ENCODE measurements at places on chromosomes 6 and 20.

DNA sequence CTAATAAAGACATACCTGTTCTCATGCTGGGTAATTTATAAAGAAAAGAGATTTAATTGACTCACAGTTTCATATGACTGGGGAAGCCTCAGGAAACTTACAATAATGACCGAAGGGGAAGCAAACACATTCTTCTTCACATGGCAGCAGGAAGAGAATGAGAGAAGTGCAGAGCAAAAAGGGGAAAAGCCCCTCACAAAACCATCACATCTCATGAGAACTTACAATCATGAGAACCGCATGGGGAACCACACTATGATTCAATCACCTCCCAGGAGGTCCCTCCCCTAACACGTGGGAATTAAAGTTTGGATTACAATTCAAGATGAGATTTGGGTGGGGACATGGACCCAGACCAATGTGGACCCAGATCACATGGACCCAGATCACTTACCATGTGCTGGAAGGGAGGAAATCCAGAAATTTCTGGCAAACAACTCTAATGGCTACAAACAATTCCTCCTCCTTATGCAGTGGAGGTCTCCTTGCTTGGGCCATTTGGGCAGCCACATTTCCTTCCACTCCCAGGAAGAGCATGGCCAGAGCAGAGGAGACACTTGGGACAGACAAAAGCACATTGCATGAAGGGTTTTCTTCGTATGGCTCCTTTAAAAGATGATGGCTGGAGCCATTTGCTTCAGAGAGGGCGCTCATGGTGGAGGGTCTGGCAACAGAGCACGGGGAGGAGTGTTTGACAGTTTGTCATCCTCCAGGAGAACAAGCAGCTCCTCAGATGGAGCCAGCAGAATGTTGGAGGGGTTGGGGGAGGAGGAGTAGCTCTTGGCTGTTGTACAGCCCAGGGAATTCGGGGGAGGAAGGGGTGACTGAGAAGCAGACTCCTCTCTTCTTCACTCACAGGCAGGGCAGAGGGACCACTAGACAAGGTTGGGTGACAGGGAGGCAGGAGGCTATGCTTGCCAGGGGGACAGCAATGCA lies 30.4 kb downstream of the SERPINB9 start:
- no peak for DNase-seq

GRCh38 chr6:87264481-87264880 lies 57.9 kb upstream of the SMIM8 start:
- DNase-seq: no peak

- no peak for DNase-seq
Measured at GRCh38 chr6:110996691-110997090, 14.9 kb downstream of the RPF2 start.

- DNase-seq: no peak
Measured at GRCh38 chr6:63410435-63411426, 90.9 kb upstream of the LGSN start.

- DNase-seq: peak; percentile 49
Measured at GRCh38 chr6:46011188-46012085, 4.2 kb downstream of the CLIC5 start.

- no peak for DNase-seq
Measured at GRCh38 chr6:111813237-111813636, 60.0 kb downstream of the FYN start.

DNA sequence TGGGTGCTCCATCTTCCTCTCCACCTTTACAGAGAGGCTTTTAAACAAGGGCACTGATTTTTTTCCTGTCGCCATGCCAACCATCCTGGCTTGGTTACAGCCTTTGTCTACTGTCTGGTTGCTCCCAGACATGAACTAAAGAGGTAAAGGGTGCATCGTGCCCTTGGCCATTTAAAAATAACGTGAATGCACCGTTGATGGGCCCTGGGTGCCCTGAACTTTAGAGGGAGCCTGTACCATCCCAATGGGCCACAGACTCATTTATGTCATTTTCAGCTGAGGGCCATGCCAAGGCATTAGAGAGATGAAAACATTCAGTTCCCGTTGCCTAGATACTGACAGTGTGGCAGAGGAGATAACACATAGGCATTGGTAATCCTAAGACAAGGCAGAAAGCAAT lies 23.3 kb downstream of the TMC2 start:
- DNase-seq: no peak

GRCh38 chr6:85405175-85405852 lies 44.6 kb upstream of the NT5E start:
- DNase-seq: no peak

- no peak for DNase-seq
Measured at GRCh38 chr20:58762120-58762519, 69.5 kb downstream of the NPEPL1 start.

GRCh38 chr20:36266189-36266588 lies 29.9 kb downstream of the AAR2 start:
- DNase-seq: no peak

DNA sequence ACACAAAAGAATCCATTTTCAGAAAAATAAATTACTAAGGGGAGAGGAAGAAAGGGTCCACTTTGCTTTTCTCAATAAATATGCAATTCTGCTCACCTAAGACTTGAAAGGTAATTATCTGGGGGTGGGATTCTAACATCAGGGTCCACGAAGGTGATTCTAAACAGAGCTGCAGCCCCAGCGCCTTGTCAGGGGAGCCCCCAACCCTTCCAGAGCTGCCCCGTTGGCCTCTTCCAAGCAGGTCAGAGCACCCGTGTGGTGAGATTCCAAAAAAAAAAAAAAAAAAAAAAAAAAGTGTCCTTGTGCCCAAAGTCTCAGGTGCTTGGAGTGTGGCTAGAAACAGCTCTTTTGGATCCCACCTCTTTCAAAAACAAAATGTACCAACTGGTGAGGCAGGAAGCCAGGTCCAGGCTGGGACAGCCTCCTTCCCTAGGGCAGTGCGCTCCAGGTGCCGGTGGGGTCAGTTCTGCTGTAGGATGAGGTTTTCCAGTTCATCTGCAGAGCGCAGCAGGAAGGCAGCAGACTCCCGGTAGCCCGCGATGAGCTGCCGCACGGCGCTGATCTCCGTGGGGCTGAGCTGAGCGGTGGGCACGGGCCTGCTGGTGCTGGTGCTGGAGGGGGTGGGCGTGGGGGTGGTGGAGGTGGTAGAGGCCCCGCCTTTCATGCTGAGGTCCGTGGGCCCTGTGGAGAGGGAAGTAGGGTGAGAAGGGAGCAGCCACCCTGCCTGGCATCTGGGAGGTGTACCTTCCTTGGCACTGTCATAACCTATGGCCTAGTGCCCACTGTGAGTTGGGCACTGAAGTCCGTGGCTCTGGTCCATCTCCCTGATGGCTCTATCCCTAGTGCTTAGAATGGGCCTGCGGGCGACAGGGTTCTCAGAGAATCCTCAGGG lies 89.3 kb downstream of the ASXL1 start:
- DNase-seq: no peak

DNA sequence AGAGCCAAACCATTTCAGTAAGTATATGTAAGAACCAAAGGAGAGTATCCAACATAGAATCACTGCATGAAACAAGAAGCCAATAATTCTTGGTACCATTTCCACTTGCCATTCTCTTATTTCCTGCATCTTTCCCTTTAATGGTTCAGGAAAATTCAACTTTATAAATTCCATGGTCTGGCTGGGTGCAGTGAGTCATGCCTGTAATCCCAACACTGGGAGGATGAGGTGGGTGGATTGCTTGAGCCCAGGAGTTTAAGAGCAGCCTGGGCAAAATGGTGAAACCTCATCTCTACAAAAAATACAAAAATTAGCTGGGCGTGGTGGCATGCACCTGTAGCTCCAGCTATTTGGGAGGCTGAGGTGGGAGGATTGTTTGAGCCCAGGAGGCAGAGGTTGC lies 21.2 kb downstream of the NHLRC1 start:
- no peak for DNase-seq

DNA sequence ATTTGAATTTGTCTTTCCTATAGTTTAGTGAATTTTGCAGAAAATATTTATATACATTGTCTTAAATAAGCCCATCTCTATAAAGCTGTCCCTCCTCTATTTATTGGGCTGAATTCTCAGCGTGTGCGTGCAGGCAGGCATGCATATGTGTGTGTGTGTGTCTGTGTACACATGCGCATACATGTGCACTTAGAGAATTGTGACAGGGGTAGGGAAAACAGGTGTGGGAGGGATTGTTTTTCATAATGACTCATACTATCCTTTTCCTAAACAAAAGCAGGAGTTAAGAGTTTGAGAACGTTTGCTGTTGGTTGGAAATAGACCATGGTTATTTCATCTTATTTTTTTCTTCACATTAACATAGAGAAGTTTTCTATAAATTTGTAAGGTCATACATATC lies 43.4 kb upstream of the FABP7 start:
- DNase-seq: no peak

- DNase-seq: no peak
Measured at GRCh38 chr6:37283268-37283667, 25.3 kb upstream of the TMEM217 start.

GRCh38 chr6:117549611-117550010 lies 52.7 kb downstream of the GOPC start:
- DNase-seq: no peak

DNA sequence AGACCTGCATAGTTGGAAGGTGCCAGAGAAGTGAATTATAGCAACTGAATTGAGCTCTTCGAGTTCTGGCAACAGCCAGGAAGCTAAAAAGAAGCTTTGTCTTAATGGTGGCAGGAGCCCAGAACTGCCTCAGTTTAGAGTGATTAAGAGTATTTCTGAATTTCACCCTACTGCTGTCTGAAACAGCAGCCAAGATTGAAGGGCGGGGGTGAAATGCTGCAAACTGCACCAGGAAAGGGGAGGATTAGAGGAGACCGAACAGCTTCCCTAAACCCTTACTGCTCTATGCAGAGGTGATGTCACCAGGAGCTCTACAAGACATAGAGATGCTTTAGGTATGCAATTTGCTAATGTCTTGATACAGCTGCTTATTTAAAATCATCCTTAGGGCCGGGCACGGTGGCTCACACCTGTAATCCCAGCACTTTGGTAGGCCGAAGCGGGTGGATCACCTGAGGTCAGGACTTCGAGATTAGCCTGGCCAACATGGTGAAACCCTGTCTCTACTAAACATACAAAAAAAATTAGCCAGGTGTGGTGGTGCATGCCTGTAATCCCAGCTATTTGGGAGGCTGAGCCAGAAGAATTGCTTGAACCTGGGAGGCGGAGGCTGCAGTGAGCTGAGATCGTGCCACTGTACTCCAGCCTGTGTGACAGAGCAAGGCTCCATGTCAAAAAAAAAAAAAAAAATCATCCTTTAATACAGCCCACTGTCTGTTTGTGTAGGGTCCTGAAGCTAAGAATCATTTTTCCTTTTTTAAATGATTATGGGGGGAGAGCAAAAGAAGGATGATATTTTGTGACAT lies 91.7 kb upstream of the IYD start:
- no peak for DNase-seq

- DNase-seq: peak; percentile 52
Measured at GRCh38 chr6:160520043-160520904, 143.8 kb downstream of the LPA start.

- no peak for DNase-seq
Measured at GRCh38 chr6:47733879-47734558, 35.6 kb downstream of the ADGRF4 start.

- no peak for DNase-seq
Measured at GRCh38 chr6:20632696-20633095, 98.4 kb downstream of the CDKAL1 start.

DNA sequence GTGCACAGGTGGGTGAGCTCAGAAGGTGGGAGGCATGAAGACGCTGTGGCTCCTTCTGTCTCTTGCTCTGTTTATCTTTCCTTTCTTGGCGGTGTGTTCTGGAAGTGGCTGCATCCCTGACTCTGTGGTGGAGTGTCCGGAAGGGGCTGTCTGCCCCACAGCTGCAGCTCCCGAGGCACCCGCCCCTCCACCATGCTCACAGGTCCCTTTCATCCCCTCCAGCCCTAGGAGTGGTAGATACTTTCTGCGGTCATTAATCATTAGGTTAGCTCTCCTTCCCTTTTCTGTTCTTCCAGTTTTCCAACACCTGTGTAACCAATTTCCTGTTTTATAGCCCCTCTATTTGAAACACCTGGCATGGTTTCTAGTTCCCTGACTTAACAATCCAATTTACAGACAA lies 65.6 kb downstream of the GJA10 start:
- no peak for DNase-seq

DNA sequence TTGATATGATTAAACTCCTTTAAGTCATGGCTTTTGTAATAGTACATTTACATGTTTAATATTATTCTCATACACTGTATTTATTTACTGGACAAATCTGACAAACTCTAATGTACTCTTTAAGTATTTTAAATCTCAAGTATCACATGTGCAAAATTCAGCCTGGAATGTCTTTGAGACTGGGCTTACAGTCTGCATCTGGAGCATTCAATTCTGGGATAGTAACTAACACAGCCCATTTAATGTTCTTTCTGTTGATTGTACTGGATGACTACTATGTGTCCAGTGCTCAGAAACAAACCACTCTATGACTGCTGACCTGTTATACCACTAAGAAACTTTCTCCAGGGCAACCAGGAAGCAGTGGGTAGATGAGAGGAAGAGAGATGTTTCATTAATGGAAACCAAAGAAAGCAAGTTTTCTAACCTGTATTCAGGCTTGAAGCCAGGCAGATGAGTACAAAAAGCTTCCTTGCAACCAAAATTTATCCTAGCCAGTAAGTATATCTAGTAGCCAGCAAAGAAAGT lies 26.8 kb downstream of the FBXL4 start:
- no peak for DNase-seq

GRCh38 chr20:24640686-24641085 lies 171.3 kb downstream of the SYNDIG1 start:
- no peak for DNase-seq

DNA sequence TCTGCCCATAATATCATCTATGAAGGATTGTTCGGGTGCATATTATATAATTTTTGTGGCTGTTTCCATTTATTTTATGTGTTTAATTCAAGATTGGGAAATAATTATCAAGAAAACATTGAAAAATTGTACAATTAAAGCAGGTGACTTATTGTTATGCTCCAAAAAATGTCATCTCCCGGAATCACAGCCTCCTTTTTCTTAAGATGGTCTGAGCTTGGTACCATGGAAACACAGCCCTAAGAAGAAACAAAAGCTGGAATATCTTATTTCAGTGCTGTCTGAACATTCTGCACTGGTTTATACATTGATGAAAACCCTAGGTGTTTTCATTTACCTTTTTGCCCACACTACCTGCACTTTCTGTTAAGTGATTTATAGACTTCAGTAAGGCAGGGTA lies 367.2 kb downstream of the ARHGAP18 start:
- no peak for DNase-seq

DNA sequence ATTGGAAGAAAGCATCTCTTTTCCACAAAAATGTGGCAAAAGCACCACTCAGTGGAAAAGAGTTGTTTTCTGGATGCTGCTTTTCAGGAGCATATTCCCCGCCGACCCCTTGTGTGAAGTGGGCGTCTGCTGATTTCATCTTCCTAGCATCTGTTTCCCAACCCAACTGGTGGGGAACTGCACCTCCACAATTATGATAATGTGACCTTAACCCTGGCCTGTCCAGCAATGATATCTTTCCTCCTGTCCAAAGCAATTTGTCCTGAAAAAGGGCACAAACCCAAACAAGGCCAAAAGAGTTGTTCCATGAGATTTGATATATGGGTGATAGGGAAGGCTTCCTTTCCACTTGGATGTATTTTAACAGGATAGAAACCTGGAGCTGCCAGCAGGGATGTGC lies 7.3 kb upstream of the SMIM8 start:
- DNase-seq: no peak

- no peak for DNase-seq
Measured at GRCh38 chr6:15763837-15764236, 101.0 kb upstream of the DTNBP1 start.

- no peak for DNase-seq
Measured at GRCh38 chr6:150078788-150079187, 9.9 kb upstream of the ULBP3 start.
